ENCODE measurements at places on chromosomes 2 and 18.

DNA sequence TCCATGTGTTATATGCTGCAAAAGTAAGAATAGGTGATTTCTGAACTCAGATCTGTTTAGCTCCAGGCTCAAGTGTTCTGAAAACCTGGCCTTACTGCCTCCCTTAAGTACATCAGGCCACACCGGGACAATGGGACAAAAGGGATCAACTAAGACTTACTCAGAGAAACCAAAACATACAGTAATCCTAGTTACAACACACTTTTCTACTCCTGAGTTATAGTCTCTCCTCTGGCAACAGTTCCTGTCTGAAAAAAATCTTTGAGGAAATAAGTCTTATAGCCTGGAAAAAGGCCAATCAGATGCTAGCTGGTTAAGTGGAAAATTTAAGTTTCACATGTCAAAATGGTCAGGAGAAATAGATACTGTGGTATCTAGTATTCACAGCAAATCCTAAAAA, 5.6 kb downstream of the METTL5 start:
- no peak for DNase-seq

- no peak for DNase-seq
Measured at GRCh38 chr2:98730053-98730706, 752 bp downstream of the MGAT4A start.

GRCh38 chr2:176083796-176084261, at the start of gene EVX2:
Gene EVX2, minus strand, starts transcription at chr2:176083962. Its CDS starts 186 bp downstream, at chr2:176083776.
- DNase-seq: no peak

DNA sequence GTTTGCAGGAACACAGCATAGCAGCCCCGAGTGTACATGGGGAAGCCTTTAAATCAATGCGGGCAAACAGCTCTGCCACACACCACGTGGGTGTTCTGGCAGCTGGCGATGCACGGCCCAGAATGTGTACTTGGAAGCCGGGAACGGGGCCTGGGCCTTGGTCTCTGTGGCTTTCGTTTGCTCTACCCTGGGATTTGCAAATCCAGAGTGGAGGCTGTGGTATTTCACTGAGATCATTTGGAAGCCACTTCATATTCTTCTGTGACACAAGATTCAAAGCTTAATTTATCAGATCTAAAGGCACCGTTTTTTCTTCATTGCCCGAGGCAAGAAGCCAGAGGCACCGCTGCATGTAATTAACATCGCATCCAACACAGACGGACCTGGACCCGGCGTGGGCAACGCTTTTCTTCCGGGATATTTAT, 246.3 kb upstream of the MYT1L start:
- DNase-seq: no peak

DNA sequence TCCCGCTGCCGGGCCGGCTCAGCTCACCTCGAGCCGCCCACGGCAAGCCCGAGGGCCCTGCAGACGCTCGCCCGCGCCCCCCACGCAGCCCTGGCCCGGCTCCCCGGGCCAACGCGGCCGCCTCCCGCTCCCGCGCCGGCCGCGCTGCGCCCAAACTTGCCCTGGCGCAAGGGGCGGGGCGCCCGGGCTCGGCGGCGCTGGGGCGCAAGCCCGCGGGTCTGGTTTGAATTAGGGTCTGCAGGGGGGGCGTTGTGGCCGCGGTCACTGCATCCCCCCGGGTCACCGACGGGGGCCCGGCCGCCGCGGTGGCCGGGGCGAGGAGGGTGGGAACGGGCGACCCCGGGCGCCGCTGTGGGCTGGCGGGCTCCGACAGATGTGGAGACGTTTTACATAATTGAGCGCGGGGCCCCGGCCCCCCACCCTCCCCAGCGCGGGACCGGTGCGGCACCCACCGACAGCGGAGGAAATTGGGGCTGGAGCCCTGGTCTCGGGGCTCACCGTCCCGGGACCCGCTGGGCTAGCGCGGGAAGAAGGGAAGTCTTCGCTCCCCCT, 690 bp downstream of the SDC1 start:
- DNase-seq: no peak

DNA sequence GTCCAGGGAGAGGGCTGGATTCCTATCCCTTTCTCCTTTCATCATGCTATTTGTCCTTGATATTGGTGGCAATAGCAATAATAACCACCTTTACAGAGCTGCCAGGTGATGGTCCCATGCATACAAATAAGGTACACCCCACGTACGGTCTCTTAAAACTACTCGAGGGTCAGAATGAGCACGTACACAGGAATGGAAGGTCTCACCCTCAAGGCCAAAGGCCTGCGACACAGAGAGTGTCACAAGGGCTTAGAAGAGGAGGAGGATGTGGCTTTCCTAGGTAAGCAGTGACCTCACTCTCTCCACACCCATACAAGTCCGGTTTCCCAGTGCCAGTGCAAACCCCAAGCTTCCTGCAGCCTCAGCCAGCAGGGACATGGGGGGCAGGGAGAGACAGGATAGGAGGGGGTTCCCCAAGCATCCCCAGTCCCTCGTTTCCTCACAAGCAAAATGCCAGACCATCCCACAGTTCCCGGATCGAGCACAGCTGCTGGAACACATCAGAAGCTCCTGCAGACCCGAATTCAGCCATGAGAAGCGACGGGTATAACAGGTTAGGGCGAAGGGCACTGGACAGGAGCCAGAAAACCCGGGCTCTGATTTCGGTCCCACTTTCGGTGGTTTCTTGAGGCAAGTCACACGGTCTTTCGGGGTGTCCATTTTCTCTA, 49.2 kb downstream of the PLB1 start:
- DNase-seq: no peak

GRCh38 chr2:11391942-11392266, 47.5 kb upstream of the ROCK2 start:
- no peak for DNase-seq

- no peak for DNase-seq
Measured at GRCh38 chr2:8006181-8006580, 675.7 kb upstream of the ID2 start.

GRCh38 chr18:45107425-45107824, 426.7 kb downstream of the SETBP1 start:
- DNase-seq: no peak

GRCh38 chr2:214631406-214631805, 178.1 kb downstream of the BARD1 start:
- DNase-seq: no peak

GRCh38 chr18:44916429-44917207, 235.9 kb downstream of the SETBP1 start:
- DNase-seq: no peak

GRCh38 chr2:174059884-174060244, 94.7 kb upstream of the SP3 start:
- DNase-seq: no peak

DNA sequence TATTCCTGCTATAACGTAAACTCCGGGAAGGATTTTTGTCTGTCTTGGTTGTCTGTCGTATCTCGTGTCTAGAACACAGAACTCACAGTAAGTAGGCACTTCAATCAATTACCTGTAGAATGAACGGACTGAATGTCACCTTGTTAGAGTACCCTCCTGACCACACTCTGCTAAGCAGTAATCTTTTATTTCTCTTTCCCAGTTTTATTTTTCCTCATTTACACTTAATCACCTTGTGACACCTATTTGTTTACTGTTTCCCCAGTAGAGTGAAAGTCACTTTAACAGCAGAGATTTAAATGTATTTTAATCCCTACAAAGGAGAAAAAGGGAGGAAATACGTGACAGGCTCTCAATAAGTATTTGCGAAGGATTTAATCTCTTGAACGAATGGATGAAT, 514 bp upstream of the EPB41L5 start:
- DNase-seq: no peak

DNA sequence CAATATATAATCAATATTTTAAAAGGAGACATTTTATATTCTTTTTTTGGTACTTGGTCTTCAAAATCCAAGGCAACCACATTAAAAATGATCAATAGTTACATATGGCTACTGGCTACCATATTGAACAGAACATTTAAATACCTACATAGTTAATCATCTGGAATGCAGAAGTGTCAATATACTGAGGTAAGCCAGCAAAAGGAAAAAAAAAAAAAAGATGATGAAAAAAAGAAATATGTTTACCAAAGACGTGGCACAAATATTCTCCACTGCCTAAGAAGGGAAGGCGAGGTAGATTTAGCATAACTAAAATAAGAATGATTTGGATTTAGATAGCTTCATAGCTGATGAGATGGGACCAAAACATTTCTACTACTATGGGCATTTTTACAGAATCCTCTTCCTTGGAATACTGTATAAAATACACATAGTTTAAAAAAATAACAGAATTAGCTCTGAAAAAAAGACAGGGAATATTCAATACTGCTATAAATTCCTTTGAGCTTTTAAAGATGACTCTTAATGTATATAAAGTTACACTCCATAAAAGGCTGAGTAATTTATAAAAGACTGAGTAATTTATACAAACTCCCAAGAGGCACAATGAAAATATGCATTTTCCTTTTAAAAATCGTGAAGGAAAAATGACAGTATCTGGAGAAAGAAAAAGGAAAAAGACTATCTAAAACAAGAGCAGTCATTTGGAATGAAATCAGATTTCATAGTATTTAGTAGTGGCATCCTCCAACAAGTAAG, 63.5 kb downstream of the CDH2 start:
- no peak for DNase-seq

DNA sequence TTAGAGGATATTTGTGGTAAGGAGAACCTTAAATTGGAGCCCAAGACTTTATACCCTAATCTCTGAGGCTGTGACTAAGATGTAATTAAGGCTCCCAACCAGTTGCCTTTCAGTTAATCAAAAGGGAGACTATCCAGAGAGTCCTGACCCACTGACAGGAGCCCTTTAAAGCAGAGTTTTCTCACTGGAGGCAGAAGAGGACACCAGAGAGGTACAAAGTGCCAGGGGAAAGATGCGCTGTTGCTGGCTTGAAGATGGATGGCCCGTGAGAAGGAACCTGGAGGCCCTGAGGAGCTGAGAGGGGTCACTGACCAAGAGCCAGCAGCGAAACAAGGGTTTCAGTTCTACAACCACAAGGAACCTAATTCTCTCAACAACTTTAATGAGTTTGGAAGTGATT, 137.3 kb downstream of the TMEM131 start:
- no peak for DNase-seq

- DNase-seq: no peak
Measured at GRCh38 chr2:24399434-24400206, 39.3 kb upstream of the ITSN2 start.

- DNase-seq: no peak
Measured at GRCh38 chr18:13810950-13811485, 12.9 kb upstream of the MC5R start.

GRCh38 chr2:55519938-55520885, 694 bp downstream of the CFAP36 start:
- peak; percentile 31 for DNase-seq

DNA sequence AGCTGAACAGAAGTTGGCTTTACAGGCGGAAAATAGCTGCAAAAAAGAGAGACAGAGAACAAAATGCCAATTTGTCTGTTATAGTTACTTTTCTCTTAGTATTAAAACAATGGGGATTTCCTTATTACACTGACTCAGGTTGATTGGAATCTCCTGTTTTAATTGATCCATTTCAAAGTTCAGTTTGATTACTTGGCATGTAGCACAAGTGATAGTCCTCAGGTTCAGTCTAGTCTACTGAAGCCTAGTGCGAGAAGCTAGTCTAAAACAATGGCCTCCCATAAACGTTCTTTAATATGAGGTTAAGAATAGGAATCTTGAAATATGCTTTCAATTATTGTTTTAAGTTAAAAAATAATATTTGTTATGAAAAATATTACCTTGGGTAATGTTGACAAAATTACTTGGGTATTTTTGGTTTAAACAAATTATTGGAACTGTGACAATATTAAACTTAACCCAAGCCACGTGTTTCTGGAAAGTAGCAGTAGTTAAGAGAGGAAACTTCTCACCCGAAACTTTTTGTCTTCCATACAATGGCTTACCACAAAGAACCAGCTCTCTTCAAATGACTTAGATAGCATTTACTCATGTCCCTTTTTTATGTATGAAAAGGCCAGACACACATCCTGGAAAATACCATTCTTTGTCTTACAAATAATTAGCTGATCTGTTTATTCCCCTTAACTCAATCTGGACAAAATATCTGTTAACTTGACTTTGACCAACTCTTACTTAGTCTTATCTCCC, 1326.2 kb upstream of the TMEFF2 start:
- DNase-seq: no peak

GRCh38 chr18:46260016-46260878, 156.1 kb downstream of the HAUS1 start:
- no peak for DNase-seq

All from hepatic stellate cell (primary cell).